ENCODE measurements at places on chromosomes 3 and 15.

GRCh38 chr3:16132190-16132589 lies 42.3 kb upstream of the GALNT15 start:
- DNase-seq, result no peak

GRCh38 chr3:179163503-179163902 lies 15.3 kb downstream of the PIK3CA start:
- DNase-seq, result no peak

GRCh38 chr15:38041576-38041975 lies 107.1 kb downstream of the TMCO5A start:
- peak; percentile 62 for DNase-seq

GRCh38 chr3:60792249-60792852 lies 458.9 kb downstream of the FHIT start:
- no peak for DNase-seq

GRCh38 chr15:86615816-86616215 lies 536.1 kb downstream of the AGBL1 start:
- DNase-seq, result no peak

- DNase-seq, result peak; percentile 64
Measured at GRCh38 chr3:11195721-11196332, 41.5 kb downstream of the HRH1 start.

DNA sequence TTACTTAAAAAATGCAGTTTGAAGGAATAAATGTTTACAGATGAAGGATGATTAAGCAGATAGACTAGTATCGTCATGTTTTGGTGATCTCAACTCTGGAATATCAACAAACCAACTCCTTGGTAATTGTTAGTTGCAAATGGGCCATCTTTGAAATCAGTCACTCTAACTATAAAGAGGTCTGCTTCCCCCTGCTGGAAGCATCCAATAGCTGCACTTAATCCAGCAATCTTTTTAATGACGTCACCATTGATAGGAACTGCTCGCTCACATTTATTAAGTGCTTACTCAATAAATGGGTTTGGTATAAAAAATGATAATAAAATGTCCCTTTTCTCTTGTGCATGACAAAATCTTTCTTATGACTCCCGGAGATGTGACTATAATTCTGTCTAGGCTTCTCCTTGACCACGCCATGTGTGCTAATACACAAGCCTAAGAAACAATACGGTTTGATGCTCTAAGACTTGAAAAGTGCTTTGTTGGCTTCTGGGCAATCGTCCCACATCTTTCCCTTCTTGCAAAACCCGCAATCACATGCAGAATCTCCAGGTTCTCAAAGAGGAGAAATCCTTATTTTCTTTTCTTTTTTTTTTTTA lies 227.6 kb upstream of the POU1F1 start:
- DNase-seq, result peak; percentile 55

DNA sequence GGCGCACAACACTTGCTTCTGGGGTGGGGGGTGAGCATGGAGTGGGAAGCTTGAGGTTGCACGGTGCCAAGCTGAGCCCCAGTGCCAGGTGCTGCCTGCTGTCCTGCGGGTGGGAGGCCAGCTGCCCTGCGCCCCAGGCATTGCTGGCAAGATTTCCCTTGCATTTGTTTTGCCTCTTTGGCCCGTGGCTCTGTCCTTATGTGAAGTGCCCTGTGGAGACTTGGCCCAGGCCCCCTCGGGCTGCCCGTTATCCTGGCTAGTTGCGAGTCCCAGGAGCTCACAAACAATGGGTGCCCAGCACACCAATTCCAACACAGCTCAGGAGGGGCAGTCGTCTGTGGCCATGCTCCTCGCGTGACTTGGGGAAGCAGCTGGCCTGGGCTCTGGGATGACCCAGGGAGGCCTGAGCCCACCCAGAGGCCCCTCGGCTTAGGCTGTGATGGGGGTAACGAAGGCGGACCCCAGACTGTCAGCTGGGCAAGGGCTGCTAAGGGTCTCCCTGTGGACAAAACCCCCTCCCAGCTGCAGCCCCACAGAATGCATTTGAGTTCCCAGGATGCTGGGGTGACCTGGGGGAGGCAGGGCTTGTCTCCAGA lies 5.9 kb downstream of the C3orf22 start:
- no peak for DNase-seq

DNA sequence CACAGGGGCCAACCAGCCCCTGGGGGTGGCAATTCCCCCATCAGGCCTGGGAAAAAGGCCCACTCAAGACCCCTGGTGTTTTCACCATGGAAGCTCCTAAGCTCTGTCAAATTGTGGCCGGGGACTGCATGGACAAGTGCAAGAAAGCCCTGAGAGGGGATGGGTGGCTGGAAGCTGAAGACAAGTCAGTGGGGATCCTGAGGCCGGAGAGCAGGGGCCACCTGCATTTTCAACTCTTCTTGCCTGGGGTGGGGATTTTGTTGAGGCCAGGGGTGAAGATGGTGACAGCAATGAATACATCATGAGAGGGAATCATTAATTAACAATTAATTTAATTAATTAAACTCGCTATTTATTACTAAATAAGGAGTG lies 33.9 kb downstream of the FEM1B start:
- no peak for DNase-seq

DNA sequence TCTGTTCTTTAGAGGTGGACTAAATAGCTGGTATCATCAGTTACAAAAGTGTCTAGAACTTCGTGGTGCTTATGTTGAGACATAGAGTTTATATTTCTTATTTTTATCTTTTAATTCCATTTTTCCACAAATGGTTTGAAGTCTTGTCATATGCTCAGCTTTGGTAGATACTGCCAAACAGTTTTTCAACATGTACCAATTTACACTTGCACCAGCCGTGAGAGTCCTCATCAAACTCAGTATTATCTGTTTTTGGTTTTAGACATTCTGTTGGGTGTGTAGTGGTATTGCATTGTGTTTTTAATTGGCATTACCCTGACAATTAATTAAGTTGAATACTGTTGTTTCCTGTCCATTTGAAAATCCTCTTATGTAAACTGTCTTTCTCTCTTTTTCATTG lies 16.7 kb downstream of the ISLR2 start:
- no peak for DNase-seq

DNA sequence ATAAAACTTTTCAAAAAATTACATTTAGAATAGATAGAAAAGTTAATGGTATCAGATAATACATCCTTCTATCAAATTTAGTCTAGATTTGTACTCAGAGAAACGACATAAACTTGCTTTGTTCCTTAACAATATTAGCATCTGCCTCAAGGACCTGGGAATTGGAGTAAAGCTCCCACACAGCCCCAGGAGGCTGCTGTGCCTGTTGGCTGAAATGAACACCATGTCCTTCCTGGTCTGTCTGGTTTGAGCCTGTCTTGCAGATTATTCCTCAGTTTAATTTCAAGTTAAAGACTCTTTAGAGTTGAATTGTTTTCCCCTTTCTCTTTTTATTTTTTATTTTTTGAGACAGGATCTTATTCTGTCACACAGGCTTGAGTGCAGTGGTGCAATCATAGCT lies 19.4 kb downstream of the GNB5 start:
- DNase-seq, result no peak

DNA sequence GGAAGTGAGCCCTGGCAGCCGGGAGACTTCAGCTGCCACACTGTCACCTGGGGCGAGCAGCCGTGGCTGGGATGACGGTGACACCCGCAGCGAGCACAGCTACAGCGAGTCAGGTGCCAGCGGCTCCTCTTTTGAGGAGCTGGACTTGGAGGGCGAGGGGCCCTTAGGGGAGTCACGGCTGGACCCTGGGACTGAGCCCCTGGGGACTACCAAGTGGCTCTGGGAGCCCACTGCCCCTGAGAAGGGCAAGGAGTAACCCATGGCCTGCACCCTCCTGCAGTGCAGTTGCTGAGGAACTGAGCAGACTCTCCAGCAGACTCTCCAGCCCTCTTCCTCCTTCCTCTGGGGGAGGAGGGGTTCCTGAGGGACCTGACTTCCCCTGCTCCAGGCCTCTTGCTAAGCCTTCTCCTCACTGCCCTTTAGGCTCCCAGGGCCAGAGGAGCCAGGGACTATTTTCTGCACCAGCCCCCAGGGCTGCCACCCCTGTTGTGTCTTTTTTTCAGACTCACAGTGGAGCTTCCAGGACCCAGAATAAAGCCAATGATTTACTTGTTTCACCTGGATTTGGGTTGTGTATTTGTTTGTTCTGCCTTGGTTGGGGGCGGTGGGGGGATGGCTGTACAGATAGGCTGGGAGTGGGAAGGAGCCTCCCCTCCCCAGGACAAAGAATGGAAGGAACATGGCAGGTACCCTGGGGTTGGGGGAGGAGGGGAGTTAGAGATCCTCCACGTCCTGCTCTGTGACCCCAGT lies 2.9 kb upstream of the GRM2 start:
- DNase-seq, result no peak

- no peak for DNase-seq
Measured at GRCh38 chr3:140540262-140540661, 137.6 kb upstream of the TRIM42 start.

DNA sequence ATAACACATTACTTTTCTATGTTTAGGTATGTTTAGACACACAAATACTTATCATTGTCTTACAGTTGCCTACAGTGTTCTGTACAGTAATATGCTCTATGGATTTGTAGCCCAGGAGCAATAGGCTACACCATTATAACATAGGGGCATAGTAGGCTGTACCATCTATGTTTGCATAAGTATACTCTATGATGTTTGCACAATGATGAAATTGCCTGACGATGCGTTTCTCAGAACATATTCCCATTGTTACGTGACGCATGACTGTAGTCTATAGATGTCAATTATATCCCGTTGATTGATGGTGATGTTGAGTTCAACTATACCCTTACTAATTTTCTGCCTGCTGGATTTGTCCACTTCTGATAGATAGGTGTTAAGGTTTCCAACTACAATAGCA lies 139.4 kb upstream of the PFN2 start:
- no peak for DNase-seq

DNA sequence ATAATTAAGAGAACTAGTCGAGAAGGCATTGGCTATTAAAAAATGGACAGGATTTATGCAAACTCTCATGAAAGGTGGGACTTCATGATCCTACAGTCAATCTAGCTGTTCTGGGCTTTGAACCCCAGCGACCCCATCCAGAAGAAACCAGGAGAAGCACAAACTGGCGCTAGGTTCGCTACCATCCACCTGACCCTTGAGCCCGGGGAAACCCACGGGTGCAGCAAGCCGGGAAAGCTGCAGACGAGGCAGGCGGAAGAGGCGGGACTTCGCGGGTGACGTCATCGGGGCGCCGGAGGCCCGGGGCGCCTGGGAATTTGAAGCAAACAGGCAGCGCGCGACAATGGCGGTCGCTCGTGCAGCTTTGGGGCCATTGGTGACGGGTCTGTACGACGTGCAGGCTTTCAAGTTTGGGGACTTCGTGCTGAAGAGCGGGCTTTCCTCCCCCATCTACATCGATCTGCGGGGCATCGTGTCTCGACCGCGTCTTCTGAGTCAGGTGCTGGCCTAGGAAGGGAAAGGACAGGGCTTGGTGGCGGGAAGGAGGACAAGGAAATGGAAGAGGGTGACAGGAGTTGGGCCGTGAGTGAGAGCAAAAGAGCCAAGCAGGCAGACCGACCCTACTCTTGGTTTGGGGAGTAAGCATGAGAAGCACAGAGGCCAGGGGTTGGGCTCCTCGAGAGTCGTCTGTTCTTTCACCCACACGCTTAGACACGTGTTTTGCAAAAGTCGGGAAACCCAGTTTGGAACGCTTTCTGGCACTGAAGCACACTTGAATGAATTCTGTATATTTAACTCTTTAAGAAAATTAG lies at the start of gene UMPS:
UMPS (plus strand) TSS at position 324 of the 812 bp plus-strand sequence; CDS start at position 344, 20 bp downstream.
- peak; percentile 56 for DNase-seq

GRCh38 chr15:32905481-32905880 lies 187.7 kb downstream of the GREM1 start:
- no peak for DNase-seq

DNA sequence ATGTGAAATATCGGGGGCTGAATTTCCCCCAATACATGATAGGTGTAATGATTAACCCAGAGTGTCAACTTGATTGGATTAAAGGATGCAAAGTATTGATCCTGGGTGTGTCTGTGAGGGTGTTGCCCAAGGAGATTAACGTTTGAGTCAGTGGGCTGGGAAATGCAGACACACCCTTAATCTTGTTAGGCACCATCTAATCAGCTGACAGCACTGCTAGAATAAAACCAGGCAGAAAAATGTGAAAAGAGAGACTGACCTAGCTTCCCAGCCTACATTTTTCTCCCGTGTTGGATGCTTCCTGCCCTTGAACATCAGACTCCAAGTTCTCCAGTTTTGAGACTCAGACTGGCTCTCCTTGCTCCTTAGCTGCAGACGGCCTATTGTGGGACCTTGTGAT lies 247.8 kb downstream of the OTOL1 start:
- DNase-seq, result no peak

DNA sequence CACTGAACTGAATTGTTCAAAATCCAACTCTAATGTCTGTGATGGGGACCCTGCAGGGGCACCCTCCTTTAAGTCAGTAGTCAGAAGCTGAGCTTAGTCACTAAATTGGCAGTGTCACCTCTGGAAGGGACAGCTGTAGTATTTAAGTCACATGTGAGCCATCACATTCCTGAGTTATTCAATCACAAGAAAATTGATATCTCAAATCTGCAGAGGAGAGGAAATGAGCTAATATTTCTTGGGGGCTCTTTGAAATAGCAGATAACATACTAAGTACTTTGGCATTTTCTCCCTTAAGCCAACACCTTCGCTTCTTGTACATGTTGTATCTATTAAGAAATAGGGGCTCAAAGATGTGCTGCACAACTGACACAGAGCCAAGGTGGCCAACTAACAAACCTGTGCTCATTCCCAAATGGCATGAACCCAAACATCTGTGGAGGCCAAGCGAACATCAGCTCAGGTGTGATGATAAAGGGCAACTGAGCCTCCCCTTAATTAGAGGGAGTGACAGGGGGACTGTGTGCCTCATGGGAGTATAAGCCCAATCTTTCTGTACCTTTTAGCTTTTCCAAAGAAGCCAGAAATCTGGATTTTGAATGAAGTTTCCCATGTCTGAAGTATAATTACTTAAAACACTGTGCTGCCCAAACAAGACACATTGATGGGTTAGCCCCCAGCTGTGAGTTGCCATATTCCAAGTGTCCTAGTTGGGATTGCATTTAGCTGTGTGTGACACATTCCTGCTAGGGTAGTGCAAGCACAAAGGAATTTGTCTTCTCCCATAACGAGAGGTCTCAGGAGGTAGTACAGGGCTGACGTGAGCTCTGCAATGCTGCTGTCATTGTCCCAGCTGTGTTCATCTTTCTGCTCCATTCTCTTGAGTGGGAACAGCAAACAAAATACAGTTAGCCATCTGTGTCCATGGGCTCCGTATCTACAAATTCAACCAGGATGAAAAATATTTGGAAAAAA lies 63.3 kb downstream of the ABHD5 start:
- peak; percentile 73 for DNase-seq

DNA sequence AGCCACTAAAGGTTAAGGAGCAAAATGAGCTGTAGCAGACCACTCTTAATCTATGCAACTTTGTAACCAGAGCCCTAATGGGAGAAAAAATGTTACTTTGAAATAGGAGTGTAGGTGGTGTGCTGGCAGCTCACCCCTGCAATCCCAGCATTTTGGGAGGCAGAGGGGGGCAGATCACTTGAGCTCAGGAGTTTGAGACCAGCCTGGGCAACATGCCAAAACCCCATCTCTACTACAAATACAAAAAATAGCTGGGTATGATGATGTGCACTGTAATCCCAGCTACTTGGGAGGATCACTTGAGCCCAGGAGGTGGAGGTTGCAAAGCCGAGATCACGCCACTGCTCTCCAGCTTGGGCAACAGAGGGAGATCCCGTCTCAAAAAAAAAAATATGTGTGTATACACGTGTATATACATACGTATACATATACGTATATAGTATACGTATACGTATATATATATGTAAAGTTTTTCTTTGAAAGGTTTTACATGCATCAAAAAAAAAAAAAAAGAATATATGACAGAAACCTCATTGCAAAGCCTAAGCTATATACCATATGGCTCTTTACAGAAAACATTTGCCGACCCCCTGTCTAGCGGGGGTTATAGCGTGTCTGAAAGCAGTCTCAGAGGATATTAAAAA lies 15.7 kb downstream of the CAPN7 start:
- no peak for DNase-seq

- DNase-seq, result no peak
Measured at GRCh38 chr3:126421573-126422119, 26.9 kb downstream of the CFAP100 start.
